ENCODE measurements at places on chromosomes 11 and 22.

DNA sequence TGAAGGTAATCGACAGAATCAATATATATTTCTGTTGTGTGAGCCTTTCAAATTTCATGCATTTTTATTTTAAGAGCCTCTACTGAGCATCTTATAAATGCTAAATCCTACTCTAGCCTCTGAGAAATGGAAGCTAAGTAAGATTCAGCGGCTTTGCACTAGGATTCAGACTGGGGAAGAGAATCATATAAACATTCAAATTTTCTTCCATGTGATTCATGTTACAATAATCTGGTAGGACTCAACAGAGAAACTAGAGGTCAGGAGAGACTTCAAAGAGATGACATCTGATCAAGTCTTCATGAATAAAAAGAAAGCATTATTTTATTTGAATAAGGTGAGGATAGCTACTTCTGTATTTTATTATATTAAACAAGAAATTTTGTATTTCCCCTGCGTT lies 538.9 kb downstream of the DLG2 start:
- peak; percentile 15 for DNase-seq

- DNase-seq = no peak
Measured at GRCh38 chr11:133937015-133937414, 19.8 kb downstream of the IGSF9B start.

GRCh38 chr11:36488096-36488495 lies 22.0 kb downstream of the TRAF6 start:
- DNase-seq = no peak

DNA sequence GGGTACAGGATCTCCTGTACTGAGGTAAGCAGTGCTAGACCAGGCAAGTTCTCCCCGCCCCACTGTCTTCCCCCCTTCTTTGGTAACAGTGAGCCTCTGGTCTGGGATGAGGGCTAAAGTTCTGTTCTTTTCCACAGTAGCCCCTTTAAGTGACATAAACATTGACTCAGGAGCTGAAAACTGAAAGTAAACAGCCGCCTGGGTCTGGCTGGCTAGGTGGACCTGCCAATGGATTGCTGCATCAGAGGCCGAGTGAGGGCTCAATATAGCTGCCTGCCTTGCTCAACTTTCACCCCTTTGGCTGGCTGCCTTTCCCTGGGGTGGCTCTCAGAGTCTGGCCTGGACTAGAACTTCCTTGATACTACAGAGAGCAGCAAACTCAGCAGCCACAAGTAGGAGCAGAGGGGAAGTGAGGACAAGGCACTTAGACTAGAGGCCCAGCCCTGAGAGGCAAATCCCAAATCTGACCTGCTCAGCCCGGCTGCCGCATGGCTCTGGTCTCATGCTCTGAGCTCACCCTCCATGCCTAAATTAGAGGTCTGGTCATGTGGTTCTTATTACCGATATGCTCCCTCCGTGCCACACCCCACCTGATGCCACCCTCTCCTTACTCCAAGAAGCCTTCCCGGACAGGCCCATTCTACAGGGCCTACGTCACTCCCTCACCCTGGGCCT lies 9.6 kb upstream of the UCP3 start:
- no peak for DNase-seq

- no peak for DNase-seq
Measured at GRCh38 chr11:68763926-68764657, 12.8 kb upstream of the TESMIN start.

- peak; percentile 51 for DNase-seq
Measured at GRCh38 chr11:83033972-83034672, 37.6 kb downstream of the RAB30 start.

DNA sequence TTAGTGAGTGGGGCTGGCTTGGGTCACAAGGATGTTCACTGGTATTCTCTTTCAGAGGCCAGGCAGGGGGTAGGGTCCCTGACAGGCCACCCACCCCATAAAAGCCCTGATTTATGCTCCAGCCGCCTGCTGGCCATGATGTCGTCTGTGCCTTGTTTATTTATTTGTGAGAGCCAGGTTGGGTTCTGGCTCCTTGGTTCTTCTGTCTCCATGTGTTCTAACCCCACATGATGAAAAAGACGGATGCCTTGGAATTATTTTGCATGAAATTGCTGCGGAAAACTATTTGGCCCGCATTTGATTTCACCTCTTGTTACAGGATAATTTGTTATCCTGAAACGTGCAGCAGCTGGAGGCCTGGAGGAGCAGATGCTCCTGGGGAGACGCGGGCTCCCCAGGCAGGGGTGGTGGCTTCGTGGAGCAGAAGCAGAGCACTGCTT lies 46.3 kb upstream of the WNT11 start:
- no peak for DNase-seq

GRCh38 chr22:27667121-27667843 lies 134.3 kb downstream of the MN1 start:
- no peak for DNase-seq

- DNase-seq = no peak
Measured at GRCh38 chr11:8638300-8638699, 44.2 kb downstream of the TRIM66 start.

- DNase-seq = no peak
Measured at GRCh38 chr22:24695060-24695459, 79.5 kb downstream of the PIWIL3 start.

DNA sequence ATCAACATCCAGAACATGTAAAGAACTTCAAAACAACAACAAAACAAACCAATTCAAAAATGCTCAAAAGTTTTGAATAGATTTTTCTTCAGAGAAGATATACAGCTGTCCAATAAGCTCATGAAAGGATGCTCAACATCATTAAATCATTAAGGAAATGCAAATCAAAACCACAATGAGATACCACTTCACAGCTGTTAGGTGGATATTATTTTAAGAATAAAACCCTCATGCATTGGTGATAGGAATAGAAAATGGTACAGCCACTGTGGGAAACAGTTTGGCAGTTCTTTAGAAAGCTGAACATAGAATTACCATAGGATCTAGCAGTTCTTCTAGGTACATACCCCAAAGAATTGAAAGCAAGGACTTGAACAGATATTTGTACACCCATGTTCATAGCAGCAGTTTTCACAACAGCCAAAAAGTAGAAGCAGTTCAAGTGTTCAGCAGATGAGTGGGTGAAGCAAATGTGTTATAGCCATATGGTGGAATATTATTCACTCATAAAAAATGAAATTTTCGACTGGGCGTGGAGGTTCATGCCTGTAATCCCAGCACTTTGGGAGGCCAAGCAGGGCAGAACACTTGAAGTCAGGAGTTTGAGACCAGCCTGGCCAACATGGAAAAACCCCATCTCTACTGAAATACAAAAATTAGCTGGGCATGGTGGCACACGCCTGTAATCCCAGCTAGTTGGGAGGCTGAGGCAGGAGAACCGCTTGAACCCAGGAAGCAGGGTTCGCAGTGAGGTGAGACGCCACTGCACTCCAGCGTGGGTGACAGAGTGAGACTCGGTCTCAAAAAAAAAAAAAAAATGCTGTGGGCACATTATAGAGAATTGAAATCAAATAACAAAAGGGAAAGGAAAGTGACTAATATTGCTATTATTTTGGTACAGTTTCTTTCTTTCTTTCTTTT lies 42.9 kb downstream of the CBL start:
- no peak for DNase-seq

- no peak for DNase-seq
Measured at GRCh38 chr11:58625826-58626460, 3.5 kb downstream of the CNTF start.

GRCh38 chr11:115504276-115505158 lies at the start of gene CADM1:
Gene CADM1, minus strand, starts transcription at chr11:115504415.
- no peak for DNase-seq

DNA sequence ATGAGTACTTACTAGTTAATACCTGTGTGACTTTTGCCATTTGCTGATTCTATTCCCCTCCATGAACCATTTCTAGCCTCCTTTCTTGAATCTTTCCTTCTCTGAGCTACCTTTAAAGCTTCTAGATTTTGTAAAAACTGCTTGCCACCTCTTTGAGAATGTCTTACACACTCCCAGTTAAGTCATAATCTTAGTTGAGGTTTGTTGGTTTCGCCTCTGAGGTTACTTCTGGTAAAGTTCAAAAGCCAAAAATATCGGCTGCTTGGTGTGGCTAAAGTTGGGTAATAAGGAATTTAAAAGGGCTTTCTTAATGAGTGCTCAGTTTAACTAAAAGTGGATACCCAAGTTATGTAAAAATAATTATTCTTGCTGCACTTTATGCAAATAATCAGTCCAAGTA lies 10.4 kb upstream of the GLYAT start:
- DNase-seq = no peak

- DNase-seq = no peak
Measured at GRCh38 chr11:44015624-44016007, 32.2 kb upstream of the ACCSL start.

DNA sequence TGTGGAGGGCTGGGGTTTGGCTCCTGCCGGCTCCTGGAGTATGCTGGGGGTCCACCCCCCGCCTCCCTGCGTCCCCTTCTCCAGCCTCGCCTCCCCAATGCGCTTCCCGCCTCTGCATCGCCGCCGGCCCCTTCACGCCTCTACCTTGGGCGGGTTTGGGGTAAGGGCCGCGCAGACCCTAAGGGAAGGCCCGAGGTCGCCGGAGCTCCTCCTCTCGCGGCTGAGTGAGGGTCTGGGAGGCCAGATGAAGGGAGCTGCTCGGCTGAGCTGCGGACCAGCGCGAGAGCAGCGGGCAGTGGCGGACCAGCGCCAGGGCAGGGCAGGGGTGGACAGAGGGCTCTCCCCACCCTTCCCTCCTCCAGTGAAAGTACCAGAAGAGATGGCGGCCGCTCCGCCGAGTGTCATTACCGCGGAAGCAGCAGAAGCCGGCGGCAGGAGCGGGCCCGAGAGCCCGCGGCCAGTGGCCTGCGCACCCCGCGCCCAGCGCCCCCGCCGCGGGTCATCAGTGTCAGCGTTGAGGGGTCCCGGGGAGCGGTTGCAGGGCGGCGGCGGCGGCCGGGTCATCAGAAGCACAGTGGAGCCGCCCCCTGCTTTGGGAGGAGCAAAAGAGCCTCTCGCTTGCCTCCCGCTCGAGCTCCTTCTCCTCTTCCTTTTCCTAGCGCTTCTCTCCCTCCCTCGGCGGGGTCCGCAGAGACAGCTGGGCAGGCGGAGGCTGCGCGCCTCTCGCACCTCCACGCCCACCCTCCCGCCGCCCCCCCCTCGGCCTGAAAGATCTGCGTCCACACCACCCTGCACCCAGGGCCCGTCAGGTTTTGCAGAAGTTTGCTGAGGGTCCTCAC lies 255.6 kb upstream of the CADM1 start:
- no peak for DNase-seq

DNA sequence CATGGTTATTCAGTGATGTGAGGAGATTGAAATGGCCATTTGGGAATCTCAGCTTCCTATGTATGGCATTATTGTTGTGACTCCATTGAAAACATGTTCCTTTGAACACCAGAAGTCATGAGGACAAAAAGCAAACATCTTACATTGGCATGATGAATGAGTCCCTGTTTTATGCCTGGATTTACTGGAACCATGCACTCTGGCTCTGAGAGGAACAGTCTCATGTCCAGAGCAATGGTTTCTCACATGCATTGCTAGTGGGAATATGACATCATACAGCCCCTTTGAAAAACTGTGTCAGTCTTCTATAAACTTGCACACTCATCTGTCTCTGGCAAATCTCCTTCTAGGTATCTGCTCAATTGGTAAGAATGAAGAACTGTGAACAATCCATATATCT lies 3.4 kb upstream of the KDM4F start:
- DNase-seq = no peak

DNA sequence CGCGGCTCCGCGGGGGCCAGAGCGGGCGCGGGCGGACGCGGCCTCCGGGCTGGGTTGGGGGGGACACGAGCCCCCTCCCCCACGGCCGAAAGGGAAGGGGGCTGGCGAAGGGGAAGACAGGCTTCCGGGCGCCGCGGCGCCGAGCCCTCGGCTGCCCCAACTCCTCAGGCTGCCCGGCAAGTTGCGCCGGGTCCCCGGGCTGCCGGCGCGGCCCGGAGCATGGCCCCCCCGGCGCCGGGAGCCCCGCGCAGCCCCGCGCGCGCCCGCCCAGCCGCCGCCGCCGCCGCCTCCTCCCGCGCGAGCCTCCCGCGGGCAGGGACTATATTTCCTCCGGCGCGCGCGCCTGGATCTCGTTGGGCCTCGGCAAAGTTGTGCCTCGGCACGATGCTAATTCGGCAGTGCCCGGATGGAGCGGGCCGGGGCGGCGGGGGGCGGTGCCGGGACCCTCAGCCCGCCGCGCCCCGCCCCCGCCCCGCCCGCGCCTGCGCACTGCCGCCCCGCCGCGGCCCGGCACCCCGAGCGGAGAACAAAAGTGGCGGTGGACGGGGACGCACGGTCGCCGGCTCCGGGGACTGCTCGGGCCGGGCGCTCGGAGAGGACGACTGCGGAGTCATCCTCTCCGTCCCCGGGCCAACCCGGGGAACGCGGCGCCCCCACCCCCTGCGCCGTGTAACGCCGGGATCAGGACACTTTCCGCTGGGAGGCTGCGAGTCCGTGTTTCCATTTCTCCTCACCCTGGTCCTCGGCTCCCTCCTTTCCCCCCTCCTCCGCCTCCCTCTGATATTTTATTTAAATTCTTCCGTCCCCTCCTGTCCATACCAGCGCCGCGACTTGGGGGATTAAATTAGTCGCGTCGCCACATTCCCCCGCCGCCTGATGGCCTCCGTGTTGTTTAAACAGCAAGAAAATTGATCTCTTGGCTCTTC lies at the start of gene PHF21B:
Gene PHF21B (minus strand): TSS at position 400 of the 926 bp plus-strand sequence. CDS start 456 bp downstream, outside the sequence.
- DNase-seq = no peak

DNA sequence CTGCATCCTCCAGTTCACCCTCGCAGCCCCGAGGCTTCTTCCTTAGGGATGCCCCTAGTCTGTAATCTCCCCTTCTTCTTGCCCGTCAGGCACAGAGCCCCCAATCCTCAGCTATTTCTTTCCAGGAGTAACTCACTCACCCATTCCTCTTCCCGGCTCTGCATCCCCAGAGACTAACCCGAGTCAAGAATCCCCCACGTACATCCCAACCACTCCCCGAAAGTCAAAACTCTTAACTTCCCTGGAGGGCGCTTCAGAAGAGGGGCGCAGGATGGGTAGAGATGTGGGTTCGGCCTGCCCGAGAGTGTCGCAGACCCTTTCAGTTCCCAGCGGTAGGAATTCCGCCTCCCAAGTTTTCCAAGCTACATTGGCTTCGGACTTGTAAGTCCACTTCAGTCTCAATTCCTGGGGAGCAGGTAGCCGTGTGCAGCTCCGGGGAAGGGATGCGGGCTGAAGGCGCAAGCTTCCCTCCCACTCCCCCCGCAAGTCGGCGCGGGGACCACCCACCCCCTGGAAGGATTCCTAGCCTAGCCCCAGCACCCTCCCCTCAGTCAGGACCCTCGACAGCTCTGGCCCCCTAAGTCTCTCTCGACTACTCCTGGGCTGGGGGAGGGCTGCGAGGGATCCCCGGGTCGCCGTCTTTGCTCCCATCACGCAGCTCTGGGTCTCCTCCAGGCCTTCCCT lies 871 bp downstream of the BDNF start:
- no peak for DNase-seq

DNA sequence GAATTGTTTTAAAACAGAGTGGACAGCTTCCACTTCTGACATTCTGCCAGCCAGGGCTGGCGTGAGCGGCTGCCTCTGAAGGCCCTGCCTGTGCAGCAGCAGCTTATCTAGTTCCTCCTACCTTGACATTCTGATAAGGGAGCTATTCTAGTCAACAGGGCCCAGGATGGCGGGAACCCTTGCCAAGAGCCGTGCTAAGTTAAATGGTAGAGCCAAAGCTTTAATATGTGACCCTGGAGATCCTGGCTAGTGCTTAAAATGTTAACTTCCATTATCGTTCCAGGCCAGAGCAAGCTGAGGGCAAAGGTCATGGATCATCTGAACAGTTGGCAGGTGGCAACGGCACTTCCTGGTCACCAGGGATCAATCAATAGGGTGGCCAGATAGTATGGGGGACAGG lies 3.5 kb downstream of the KCNJ5 start:
- no peak for DNase-seq

All from HS-5 (cell line).